ENCODE measurements at places on chromosomes 2 and 18.

DNA sequence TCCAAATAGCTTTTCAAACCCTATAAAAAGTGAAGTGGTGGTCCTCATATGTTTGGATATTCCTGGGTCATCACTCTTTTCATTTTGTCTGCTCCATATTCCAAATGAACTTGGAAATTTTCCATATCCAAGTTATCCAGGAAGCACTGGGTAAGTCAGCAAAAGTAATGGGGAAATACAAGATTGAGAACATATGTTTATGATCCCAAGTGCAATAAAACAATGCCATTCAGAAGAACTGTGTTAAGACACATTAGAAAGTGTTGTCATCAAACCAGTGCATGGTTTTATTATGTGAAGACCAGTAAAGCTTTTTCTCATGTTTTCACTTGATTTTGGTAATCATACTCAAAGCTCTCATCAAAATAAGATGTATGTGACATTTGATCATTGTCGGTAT lies 363.4 kb downstream of the RPRM start:
- no peak for DNase-seq

DNA sequence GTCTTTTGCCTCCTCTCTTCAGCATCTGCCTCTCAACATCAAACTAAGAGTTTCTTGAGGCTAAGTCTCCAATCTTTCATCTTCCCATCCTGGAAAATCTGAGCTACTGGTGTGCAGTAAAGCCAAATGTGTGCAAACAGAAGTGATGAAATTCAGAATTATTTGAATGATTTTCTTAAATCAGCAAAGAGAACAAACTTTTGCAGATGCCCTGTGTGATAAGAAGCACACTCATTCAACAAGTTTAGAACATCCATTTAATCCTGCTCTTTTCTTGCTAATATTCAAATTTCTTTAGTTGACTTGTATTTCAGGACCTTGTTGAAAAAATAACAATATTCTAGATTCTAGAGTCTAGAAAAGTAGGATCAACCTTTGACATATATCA lies 1374.9 kb upstream of the CELF4 start:
- no peak for DNase-seq

DNA sequence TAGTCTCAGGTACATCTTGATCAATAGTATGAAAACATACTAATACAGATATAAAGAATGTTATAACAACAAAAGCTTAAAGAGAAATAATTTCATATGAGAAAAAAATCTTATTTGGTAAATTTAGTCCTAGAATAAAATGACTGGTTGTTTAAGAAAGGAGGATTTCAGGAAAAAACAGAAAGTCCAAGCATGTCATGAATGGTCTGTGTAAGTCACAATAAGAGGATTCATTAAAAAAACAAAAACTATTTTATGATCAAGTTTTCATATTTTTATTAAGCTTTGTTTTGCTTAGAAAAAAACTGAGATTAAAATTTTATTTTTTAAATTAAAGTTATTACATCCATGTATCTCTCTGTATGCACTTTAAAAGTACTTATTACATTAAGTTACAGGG lies 353.9 kb upstream of the SPHKAP start:
- DNase-seq: no peak

GRCh38 chr2:217799563-217800432 lies 203.0 kb downstream of the TNS1 start:
- no peak for DNase-seq

DNA sequence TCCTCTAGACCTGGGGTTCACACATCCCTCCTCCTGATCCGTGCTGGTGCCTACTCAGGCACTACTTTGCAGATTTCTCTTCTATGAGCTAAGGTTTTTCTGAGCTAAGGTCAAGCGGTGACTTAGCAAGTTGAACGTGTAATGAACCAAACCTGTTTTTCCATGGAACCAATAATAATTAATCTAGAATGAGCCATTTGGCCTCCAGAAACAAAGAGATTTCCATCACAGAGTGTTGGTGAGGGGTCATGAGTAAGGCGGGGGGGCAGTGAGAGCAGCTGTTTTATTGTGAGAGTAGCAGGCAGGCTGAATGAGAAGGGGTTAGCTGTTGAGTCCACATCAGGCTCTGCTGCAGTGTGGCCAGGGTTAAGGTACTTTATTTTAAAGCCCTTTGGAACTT lies 112.0 kb upstream of the FOSL2 start:
- no peak for DNase-seq

DNA sequence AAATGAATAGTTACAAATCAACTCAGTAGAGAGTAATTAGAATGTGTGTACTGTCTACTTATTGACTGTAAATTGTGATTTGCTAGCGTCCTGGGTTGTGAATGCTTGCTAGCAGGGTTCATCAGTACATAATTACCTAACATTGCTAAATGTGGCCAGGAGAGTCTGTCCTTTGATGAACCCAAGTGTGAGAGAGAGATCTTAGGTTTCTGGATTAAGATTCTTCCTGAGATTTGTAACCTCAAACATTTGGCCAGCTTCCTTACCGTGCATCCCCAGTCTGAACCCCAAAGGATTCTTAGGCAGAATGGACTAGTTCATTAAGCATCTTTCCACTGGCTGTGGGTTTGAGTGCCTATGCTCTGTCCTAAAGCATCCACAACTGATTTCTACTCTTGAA lies 84.0 kb upstream of the ITPRID2 start:
- DNase-seq: no peak

DNA sequence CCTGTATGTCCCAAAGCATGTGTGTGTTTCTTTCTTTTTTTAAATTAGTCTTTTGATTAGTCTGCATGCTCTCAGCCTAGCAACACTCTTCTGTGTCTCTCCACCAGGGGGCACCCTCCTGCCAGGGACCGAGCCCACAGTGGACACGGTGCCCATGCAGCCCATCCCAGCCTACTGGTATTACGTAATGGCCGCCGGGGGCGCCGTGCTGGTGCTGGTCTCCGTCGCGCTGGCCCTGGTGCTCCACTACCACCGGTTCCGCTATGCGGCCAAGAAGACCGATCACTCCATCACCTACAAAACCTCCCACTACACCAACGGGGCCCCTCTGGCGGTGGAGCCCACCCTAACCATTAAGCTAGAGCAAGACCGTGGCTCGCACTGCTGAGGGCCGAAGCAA lies 93.8 kb downstream of the NRP2 start:
- DNase-seq: no peak

GRCh38 chr2:181305301-181306123 lies 151.7 kb upstream of the ITGA4 start:
- DNase-seq: peak; percentile 12

GRCh38 chr18:79248495-79249060 lies 147.2 kb upstream of the NFATC1 start:
- DNase-seq: no peak

DNA sequence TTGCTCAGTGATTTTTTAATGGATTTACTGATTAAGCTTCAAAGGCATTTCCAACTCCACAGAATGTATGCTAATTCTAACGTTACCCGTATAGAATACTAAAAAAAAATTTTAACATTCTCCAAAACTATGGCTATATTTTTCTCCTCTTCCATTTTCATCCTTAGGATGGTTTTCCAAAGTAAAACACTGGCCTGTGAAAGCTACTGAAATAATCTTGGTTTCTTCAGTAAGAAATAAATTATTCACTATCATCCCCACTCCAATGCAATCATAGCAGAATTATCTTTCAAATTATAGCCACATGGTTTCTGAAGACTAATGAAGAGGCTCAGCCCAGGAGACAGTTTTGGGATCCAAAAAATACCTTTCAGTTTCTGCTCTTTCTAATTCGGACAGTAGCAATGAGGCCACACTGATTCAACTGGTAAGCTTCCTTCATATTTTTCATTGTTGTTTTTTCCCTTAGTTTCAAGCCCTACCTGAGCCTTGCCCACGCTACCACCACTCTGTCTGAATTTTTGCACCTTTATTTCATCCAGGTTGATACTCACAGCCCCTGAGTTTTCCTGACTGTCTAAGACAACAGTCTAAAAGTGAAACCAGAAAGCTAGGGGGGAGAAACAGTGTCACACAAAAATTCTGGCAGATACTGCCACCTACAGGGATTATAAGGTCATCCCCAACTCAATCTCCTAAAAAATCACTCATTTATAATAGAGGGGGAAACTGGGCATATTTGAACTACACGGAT lies 887.9 kb downstream of the NRXN1 start:
- peak; percentile 29 for DNase-seq

GRCh38 chr2:238955648-238956531 lies 108.0 kb downstream of the TWIST2 start:
- no peak for DNase-seq

DNA sequence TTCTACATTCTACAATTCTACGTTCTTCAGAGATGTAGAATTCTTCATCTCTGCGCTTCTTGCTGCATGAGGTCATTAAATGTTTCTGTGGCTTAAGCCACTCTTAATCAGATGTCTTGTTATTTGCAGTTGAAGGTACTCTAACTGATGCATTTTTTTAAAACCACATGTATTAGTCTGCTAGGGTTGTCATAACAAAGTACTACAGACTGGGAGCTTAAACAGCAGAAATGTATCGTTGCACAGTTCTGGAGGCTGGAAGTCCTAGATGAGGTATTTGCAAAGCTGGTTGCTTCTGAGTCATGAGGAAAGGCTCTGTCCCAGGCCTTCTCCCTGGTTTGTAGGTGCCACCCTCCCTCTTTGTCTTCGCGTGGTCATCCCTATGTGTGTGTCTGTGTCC lies 176.3 kb upstream of the GLI2 start:
- no peak for DNase-seq

- DNase-seq: no peak
These were observed 272.2 kb downstream of the C1D start for GRCh38 chr2:67790622-67791021.

DNA sequence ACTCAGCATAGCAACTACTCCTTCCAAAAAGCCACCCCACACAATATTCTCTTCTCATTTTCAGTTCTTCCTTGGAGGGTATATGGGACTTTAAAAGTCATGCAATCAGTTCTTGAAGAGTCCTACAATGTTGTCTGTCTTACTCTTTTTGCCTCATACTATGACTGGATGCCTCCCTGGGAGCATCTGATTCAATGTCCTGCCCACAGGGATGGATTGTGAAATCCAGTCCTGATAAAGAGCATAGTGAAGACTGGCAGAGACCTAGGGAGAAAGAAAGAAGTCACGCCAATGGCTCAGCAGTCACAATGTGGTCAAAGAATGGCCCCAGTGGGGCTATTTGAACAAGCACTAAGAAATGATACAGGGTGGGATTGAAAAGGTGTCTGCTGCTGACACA lies 155.1 kb upstream of the SERPINE2 start:
- DNase-seq: no peak

GRCh38 chr2:85743304-85743978 lies 10.3 kb upstream of the ATOH8 start:
- no peak for DNase-seq

- DNase-seq: no peak
These were observed 113.6 kb downstream of the DDX1 start for GRCh38 chr2:15705310-15705709.

DNA sequence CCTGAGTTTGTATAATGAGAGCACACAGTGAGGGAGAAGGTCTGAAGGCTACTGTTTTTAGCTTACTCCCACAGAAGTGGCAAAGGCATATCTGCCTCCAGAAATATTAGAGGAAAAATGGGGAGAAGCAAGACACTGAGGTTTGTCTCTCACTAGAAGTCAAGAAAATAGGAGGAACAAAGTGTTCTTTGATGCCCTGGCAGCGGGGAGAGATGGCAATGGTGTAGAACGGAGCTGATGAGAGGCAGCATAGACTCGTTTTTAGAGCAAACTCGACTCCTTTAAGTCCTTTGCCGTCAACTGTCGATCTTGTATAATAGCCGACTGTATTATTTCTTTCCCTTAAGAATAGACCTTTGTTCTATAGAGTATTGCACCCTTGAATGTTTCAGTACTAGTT lies 73.8 kb downstream of the ANKRD44 start:
- DNase-seq: no peak

- DNase-seq: no peak
These were observed 7.7 kb upstream of the ALPI start for GRCh38 chr2:232448304-232448690.

Measured in NCI-H510A (cell line).